8988T (cell line): ENCODE measurements at places on chromosomes 4 and X.

- no peak for DNase-seq
Measured at GRCh38 chr4:26227601-26228229, 93.1 kb upstream of the RBPJ start.

GRCh38 chrX:102129473-102129872 is 4.0 kb downstream of the TCEAL2 start:
- DNase-seq: no peak

DNA sequence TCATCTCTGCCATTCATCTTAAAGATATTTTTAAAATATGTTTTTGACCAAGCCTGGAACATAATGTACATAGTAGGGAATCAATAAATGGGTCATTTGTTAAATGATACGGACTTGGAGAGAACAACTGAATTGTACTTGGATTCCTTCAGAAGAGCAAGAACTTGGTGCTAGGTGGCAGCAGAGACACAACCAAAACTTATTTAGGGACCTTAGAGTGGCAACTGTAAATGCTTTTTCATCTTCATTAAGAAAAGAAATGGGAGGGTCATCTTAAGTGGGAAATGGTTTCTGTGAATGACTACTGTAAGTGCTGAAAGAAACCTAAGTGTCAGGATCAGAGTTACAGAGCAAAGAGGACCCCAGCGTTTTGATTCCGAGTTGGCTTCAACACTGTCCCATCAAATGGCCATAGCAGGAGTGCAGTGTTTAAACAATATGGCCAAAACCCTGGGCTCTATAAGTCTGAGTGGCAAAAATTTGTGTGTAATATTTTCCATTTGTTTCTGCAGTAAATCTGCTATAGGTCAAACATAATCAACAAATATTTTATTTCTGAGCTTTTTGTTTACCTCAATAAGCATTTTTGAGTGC is 213.6 kb downstream of the PALLD start:
- DNase-seq: no peak

- DNase-seq: no peak
Measured at GRCh38 chr4:6123541-6123940, 76.8 kb downstream of the JAKMIP1 start.

DNA sequence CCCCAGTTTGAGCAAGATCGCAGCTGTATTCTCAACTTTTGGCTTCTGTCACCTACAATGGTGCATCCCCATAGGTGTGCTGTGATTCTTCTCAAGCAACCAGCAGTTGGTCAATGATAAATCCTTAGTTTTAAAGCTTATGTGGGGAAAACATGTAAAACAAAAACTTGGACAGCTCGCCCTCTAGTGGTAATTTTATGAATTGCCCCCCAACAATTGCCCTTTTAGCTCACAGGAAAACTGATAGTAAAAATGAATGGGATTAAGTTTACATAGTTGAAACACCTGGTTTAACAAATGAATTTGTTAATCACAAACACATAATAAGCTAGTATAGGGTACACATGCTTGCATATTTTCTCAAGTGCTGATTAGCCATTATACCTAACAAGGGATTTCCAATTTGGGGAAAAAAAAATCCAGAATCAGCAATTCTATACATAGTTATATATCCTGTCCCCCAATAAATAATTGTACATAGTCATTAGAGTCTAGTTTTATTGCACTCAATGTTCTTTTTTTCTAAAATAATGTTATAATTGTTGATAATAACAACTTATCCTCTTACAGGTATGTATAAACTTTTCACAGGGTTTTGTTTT is 30.1 kb downstream of the TEX13A start:
- DNase-seq: no peak

DNA sequence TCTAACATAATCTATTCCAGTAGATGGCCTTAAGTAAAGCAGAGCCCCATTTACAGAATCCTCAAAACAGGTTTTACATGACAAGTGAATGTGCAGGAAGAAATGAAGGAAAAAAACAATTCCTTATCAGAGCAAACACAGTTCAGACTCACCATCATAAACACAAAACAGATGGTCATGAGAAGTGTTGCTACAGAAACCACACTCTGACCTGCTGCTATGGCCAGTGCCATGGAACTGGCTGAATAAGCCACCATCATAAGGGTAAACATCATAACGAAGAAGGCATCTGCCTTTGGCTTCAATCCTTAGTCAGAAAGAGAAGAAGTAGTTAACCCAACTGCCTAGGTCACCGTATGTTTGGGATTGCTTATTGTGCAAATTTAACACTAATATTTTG is 61.1 kb downstream of the ABCG2 start:
- DNase-seq: no peak

GRCh38 chr4:5192271-5192670 is 141.0 kb downstream of the STK32B start:
- DNase-seq: no peak

DNA sequence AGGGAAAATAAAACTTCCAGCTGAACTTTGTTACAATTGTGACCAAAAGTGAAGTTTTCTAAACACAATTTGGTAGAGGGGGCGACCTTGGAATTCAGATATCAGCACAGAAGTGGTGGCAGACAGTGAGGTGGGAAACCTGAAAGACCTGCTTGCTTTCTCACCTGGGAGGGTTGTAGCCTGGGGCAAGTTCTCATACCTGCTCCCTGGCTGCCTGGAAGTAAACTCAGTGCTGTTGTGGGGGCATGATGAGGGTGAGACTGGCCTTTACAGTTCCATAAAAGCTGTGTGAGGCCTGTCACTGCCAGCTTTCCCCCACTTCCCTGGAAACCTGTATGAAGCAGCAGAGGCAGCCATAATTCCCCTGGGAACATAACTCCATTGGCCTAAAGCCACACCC is 1180.2 kb downstream of the FAM133A start:
- DNase-seq: no peak

DNA sequence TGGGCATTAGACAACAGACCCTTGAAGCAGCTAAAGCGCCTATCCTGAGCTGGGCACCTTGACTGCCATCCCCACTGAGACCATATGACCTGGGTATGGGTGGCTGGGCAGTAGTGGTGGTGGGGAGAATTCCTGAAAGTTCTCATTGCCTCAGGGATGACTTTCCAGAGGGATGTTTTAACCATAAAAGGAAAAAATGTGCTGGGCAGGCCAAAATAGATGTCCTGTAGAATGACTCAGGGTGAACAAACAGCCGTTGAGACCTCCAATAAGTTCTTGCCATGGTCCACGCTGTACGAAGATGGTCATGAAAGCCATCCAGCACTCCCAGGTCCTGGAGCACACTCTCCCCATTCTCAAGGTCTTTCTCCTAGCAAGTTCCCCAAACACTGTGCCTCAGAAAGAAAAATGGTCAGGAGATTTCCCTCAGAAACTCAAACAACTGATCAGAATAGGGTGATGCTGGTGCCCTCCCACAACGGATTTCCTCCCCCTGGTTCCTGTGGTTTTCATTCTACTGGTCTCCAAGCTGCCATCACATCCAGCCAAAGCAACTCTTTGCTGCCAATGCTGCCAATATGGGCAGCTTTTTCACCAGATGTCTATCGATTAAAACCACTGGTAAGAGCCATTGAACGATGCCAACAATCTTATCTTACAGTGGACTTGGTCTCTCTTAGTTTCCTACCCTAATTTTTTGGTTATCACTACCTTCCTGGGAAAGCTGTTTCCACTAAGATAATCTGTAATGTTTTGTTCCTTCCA is 11.2 kb downstream of the CDKN2AIP start:
- no peak for DNase-seq

DNA sequence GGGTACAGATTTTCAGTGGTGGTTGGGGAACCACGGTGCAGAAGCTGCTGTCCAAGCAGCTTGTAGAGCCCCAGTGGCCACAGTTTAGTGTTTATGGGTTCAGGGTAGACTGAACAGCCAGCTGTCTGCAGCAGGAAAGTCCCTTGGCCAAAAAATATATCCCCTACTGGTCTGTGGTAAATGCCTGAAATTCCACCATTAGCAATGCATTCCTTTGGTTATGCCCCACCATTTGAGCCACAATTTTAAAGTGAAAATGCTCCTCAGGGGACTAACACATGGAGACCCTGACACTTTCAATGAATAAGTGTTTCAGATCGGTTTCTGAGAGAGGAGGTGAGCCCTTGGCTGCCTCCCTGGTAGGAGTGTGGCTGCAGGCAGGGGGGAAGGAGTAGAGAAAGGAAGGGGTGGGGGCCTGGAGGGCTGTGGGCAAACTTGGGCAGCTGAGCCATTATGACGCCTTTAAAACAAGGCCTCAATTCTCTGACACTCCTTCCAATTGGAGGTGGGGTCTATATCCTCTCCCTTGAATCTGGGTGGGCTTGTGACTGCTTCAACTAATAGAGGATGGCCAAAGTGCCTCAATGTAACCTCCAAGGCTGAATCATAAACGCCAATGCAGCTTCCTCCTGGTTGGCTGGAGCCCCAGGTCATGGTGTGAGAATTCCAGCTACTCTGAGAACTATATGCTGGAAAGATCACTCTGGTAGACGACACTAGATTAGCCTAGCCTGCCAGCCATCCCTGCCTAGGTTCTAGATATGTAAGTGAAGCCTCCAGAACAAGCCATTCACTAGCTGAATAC is 75.8 kb upstream of the ATP6AP2 start:
- DNase-seq: no peak

DNA sequence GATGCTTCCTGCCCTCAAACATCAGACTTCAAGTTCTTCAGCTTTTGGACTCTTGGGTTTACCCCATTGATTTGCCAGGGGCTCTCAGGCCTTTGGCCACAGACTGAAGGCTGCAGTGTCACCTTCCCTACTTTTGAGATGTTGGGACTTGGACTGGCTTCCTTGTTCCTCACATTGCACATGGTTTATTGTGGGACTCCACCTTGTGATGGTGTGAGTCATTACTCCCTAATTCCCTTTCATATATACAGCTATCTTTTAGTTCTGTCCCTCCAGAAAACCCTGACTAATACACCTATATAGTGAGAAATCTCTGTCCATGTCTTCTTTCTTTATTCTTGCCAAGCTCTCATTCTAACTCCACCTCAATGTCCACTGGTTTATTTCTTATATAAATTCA is 736.9 kb upstream of the HS3ST1 start:
- DNase-seq: no peak

- DNase-seq: no peak
Measured at GRCh38 chr4:121277194-121278105, 103.4 kb downstream of the QRFPR start.

GRCh38 chr4:83109480-83110222 is 4.9 kb downstream of the PLAC8 start:
- no peak for DNase-seq

DNA sequence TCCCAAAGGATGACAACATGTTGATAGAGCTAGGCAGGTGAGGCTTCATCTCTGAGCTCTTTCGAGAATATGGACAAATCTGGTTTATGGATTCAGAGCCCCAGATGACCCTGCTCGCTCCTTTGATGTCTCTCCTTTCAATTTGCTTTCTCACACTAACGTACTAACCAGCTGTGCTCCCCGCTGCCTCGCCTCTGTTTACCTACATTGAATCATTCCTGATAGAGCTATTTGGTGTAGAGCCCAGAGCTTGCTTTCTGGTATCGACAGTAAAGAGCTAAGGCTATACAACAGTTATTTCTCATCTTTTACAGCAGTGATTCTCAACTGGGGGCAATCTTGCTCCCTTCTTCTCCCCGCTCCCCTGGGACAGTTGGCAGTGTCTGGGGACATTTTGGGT is 8.9 kb upstream of the PHKA2 start:
- no peak for DNase-seq

- DNase-seq: no peak
Measured at GRCh38 chrX:73268463-73268862, 53.8 kb upstream of the NAP1L2 start.

GRCh38 chrX:152177497-152178269 is 39.3 kb upstream of the MAGEA10 start:
- DNase-seq: no peak

DNA sequence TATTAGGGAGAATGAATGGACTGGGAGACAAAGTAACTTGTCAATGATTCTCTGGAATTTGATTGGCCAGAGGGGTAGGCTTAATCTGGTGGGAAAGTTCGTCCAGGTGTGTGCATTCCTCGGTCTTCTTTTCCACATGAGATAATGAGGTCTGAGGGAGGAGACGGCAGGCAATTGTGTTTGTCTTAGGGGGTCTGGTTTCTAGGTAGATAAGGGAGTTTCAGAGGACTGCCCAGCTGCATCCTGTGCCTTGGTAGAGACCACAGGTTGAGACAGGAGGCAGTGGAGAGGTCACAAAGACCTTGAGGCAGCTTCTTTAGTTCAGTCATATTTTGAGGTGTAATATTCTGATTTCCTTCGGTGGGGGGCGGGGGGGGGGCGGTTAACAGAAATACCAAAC is 4.3 kb downstream of the MGST2 start:
- no peak for DNase-seq

- DNase-seq: no peak
Measured at GRCh38 chr4:42167709-42168108, 15.3 kb upstream of the BEND4 start.

DNA sequence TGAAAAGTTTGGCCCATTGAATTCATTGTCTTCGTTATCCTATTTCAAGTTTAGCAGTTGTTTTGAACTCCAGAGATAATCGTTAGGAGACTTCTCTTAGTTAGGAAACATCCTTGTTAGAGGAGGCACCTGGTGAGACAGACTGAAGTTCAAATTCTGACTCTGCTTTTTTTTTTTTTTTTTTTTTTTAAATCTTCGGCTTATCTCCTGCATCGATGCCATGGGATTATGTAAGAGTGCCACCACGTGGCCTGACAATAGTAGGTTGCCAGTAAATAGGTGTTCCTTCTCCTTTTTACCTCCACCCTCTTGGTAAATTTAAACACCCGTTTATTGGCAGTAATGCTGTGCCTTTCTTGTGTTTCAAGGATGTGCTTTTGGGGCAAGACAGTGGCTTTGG is 149.3 kb downstream of the SOWAHB start:
- no peak for DNase-seq

- DNase-seq: no peak
Measured at GRCh38 chrX:140765043-140765784, 55.7 kb downstream of the LINC00632 start.

DNA sequence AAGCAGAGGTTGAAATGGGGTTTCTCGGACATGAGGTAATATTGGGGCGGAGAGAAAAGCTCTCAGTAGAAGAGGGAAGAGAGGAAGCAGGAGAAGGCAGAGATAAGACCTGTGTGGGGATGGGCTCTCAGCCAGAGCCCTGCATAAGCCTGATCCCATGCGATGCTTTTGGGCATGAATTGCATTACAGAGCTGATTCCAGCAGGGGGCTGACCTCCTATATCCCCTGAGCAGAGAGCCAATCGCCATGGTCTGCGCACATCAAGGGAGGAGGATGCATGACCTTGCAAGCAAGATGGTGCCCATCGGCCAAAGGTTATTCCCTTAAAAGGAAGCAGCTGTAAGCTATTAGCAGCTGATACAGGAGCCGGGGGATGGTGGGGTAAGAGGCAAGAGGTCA is 7.6 kb downstream of the ANOS1 start:
- no peak for DNase-seq

DNA sequence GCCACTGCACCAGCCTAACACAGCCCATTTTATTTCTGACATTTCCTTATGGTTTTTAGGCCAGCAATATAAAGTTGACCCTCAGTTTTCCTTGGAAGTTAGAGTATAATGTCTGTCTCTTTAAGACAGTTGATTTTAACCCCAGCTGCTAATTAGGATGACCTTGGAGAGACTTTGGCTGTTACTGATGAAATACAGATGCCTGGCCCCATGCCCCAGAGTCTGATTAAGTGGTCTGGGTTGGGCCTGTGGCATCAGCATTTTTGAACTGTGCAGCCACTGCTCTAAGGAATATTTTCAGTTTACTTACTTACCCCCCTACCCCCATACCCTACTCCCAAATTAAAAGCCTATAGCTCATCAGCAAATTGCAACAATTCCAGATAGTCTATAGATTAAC is 85.8 kb downstream of the DCLK2 start:
- no peak for DNase-seq

GRCh38 chr4:150962245-150962644 is 52.8 kb downstream of the LRBA start:
- DNase-seq: no peak
